ENCODE measurements at places on chromosomes 2 and 18.

- DNase-seq: no peak
Observed at GRCh38 chr2:100630473-100630977, 67.7 kb downstream of the PDCL3 start.

- DNase-seq: no peak
Observed at GRCh38 chr2:28613633-28614501, 118.0 kb downstream of the PLB1 start.

DNA sequence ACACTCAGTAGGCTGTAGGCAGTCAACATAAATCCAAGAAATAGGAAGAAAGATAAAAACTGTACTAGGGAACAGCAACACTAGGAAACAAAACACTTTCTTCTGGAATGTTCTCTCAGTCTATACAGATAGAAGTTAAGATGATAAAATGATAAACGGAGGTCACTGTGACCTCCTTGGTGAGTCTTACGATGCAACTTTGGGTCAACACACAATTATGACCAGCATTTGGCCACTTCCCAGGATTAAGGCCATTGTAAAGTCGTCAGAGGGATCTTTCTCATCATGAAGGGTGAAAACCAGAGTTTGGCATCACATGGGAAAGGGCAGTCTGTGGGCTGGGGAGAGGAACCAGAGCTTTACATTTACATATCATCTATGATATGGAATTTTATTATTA is 33.4 kb downstream of the LAMA3 start:
- DNase-seq: no peak

GRCh38 chr2:153967248-153967973 is 95.7 kb downstream of the GALNT13 start:
- DNase-seq: no peak

GRCh38 chr2:237980751-237981150 is 13.9 kb downstream of the UBE2F start:
- DNase-seq: no peak

- no peak for DNase-seq
Observed at GRCh38 chr2:216950547-216950946, 90.7 kb upstream of the TNP1 start.

GRCh38 chr2:142425551-142425950 is 294.7 kb upstream of the LRP1B start:
- DNase-seq: no peak

DNA sequence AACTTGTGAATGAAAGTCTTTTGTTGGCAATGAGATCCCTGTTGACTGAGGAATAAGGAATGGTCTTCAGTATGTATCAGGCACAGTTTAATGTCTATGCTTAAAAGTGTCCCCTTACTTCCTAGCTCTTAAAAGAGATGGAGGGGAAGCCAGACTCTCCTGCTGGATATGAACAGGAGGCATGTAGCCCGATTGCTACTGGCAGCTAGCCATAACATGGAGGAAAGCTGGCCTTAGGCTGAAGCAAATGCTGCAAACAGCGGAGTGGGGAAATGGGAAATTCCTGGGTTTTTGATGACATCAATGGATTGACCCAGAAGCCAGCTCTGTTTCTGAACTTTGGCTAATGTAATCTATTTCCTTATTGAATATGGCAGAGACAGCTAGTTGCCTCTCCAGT is 266.1 kb downstream of the SLC4A3 start:
- no peak for DNase-seq

DNA sequence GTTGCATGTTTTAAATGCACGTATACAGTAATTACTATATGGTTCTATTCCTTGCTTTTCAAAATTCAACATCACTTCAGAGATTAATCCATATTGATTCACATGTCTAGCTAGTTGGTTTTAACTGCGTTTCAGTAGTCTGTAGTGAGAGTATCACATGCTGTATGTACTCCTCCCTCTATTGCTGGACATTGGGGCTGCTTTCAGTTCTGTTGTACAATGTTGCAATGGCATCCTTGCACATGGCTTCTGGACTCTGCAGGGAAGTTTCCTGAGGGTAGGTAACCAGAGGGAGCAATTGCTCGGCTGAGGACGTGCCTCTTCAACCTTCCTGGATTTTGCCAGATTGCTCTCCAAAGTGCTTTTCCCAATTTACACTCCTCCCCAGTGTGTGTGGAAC is 10.7 kb upstream of the HPCAL1 start:
- DNase-seq: no peak

Data from NCI-H345 (cell line).